ENCODE measurements at places on chromosomes 2 and 18.

GRCh38 chr2:42186366-42186765 lies 17.2 kb downstream of the EML4 start:
- no peak for DNase-seq

GRCh38 chr2:204468746-204469429 lies 76.4 kb upstream of the PARD3B start:
- no peak for DNase-seq

DNA sequence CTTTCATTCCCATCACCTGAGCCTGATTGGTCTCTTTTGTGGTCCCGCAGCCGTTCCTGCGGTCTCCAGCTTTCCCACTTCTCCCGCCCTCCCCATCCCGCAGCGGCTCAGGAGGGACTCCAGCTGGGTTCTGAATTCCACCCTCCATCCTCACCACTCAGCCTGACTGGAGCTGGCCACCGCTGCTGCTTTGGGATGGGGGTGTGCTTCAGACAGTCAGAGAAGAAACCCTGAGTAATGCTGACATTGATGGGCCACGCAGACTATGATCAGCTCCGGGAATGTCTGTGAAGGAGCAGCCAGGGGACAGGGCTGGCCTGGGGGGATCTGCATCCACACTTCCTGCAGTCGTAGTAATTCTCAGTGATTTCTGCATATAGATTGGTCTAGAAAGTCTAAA lies 45.9 kb upstream of the TXNDC2 start:
- DNase-seq, result no peak

GRCh38 chr2:45046786-45047185 lies 37.5 kb upstream of the SIX2 start:
- no peak for DNase-seq

- no peak for DNase-seq
Measured at GRCh38 chr18:9986156-9986930, 72.5 kb downstream of the VAPA start.

- no peak for DNase-seq
Measured at GRCh38 chr2:219404954-219405353, 13.2 kb upstream of the DES start.

- no peak for DNase-seq
Measured at GRCh38 chr18:22552254-22552653, 134.5 kb upstream of the CTAGE1 start.

DNA sequence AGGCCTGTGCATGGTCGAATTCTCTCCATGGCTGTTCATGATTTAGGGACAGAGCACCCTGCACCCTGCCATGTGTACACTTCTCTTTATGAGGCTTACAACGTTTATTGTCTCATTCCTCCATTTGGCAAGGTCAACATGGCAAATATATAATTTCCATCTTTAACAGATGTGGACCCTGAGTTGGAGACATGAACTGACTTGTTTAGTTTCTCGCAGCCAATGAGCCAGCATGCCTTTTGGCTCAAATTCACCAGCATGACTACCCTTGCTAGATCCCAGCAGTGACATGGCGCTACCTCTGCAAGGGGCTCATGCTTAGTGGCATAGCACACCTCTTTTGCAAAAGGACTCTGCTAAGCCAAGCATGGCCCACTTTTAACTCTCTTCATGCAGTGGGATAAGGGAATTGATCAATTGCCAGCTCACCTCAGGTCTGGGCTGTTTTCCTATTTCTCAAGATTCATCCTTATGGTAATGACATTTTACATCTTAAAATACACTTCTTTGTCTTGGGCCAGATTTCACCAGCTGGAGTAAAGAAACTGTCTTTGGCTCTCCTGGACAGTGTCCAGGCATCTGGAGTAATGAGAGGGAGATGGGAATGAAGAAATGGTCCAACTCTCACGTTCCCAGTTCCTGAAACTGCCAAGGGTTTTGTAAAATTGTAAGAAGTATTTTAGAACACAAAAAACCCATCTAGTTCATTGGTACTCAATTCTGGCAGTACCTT lies 159.5 kb downstream of the SETBP1 start:
- DNase-seq, result no peak

DNA sequence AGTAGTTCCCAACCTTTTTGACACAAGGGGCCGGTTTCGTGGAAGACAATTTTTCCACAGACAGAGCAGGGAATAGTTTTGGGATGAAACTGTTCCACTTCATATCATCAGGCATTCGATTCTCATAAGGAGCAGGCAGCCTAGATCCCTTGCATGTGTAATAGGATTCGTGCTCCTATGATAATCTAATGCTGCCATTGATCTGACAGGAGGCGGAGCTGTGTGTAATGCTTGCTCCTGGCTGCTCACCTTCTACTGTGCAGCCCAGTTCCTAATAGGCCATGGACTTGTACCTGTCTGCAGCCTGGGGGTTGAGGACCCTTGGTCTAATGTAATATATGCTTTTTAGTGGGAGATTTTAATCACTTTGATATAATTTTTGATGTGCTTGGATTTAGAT lies 188.7 kb upstream of the KLHL14 start:
- no peak for DNase-seq

DNA sequence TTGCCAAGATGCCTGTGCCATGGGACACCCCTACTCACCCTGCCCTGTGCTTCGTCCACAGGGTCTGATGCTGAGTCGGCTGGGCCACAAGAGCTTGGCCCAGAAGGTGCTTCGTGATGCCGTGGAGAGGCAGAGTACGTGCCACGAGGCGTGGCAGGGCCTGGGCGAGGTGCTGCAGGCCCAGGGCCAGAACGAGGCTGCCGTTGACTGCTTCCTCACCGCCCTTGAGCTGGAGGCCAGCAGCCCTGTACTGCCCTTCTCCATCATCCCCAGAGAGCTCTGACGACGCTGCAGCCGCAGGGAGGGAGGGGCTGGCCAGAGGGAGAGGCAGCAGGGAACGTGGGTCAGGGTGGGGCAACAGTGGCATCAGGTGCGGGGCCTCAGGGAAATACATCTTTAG lies 81.5 kb downstream of the STPG4 start:
- DNase-seq, result no peak

GRCh38 chr2:216195565-216196029 lies 86.4 kb downstream of the XRCC5 start:
- no peak for DNase-seq

DNA sequence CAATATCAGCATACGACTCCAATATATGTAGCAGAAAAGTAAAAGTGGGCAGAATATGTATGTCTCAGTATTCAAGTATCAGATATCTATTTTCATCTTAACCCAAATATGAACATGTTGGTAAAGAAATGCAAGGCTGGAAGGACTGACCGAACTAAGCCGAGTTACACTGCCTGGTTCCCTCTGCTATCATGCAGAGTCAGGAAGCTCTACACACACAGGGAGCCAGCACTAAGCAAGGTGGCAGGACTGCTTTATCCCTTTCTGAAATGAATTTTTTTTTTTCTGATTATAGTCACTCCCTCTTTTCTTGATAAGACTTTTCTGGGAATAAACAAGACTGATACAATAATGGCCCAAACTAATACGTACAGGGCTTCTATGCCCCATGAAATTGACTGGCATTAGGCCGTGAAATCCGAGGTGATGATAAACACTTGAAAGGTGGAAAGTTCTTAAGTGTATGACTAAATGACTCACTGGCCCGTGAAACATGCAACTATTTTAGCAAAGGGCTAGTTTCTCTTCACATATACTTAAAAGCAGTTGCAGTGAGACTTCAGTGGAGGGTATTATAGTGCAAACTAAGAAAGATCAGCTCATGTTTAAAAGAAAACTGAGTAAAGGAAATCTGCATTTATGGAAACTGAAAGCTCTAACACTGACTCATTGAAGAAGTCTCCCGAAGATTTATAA lies 14.9 kb downstream of the DPP4 start:
- peak; percentile 43 for DNase-seq
